ENCODE measurements at places on chromosomes 16 and 17. TPM values are rescaled to one million over a fixed set of nuclear protein-coding genes. Genes with fewer than 3 reads are reported as not detected.

Gene FSCN2
- total RNA-seq = 0.89 TPM

Gene PMFBP1
- total RNA-seq = 3.4 TPM

Gene TPSD1
- 0.31 TPM for total RNA-seq

Gene ZP2
- not detected for total RNA-seq

Gene PIMREG
- total RNA-seq = 99.3 TPM

Gene ERAL1
- total RNA-seq = 70.1 TPM

Gene CREBBP
- total RNA-seq = 49.6 TPM

Gene SALL1
- total RNA-seq = 67.0 TPM

Gene SAMD14
- 4.5 TPM for total RNA-seq

Gene SCARF1
- 4.9 TPM for total RNA-seq

Gene CBX8
- 2.1 TPM for total RNA-seq

Gene NOD2
- 0.34 TPM for total RNA-seq

Gene HOXB6
- 0.11 TPM for total RNA-seq
